Renal pelvis (tissue), 12 donors: ENCODE measurements at places on chromosomes 2 and 18. TPM values are rescaled to one million over a fixed set of nuclear protein-coding genes. Genes with fewer than 3 reads are reported as not detected.
A peak's percentile ranks its signal among the peaks of the same experiment; 100 is the strongest.

The CNPPD1 gene
- polyA plus RNA-seq: 71.7 TPM

The DOK6 gene
- 21.9 TPM for polyA plus RNA-seq

The SUCLG1 gene
- 198 TPM for polyA plus RNA-seq

The AQP12B gene
- 0.57 TPM for polyA plus RNA-seq

The IL36A gene
- polyA plus RNA-seq: not detected

- peak; percentile 35 for DNase-seq
Measured at GRCh38 chr2:40451918-40452605, at the start of gene SLC8A1. SLC8A1 (minus strand) TSS chr2:40452090.

- peak; percentile 23 for DNase-seq
Measured at GRCh38 chr2:3257166-3257565, 120.5 kb downstream of the EIPR1 start.

DNA sequence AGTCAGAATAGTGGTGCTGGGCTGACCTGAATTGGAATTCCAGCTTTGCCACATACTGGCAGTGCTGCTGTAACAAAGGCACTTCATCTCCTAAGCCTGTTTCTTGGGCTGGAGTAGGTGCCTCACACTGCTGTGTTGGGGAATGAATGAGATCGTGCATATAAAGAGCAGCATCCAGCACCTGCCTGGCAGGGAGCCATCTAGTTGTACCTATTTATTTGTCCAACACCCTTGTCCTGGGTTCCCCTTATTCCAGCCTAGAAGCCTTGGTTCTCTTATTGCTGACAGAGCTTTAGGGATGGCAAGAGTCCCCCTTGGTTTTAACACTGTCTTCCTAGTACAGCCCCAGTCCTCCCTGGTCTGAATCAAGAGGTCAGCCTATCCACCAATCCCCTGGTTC, 275.3 kb upstream of the RAB12 start:
- DNase-seq: no peak

DNA sequence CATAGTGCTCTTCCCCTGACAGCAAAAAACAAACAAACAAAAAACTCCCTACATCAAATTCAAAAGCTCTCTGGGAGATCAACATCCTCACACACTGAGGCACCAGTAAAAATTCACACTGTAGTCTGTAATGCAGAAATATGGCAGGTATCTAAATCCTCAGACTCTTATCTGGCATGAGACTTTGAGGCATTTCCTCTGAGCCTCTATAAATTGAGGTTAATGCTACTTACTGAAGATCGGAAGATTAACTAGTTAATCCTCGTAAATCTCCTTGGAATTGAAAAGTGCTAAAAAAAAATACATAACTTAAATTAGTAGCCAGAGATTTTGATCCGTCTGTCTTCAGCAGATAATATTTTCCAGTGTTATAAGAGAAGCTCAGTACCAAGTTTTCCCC, 65.0 kb downstream of the AP1S3 start:
- no peak for DNase-seq

- DNase-seq: no peak
Measured at GRCh38 chr2:10260130-10260529, 42.6 kb upstream of the HPCAL1 start.

GRCh38 chr18:75762758-75763157, 335.3 kb upstream of the SMIM21 start:
- no peak for DNase-seq

DNA sequence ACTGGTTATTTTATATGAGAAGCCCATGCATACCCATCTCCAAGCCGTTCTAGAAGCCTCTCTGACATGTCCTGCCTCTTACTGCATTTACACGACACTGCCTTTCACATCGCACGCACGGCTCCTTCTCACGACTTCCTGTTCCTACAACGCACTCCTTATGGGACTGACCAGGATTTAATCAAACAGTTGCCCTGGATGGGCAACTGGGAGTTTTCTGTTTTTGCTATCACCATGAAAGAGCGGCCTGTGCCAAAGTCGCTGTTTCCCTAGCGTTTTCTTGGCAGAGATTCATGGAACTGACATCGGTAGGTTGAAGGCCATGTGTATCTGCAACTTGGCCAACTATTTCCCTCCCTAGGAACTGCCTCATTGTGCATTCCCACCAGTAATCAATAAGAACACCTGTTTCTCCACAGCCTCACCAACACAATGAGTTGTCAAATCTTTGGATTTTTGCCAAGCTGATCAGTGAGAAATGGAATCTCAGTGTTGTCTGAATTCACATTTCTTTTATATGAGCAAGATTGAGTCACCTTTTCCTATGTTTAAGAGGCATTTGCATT, 97.2 kb upstream of the OTOS start:
- no peak for DNase-seq

DNA sequence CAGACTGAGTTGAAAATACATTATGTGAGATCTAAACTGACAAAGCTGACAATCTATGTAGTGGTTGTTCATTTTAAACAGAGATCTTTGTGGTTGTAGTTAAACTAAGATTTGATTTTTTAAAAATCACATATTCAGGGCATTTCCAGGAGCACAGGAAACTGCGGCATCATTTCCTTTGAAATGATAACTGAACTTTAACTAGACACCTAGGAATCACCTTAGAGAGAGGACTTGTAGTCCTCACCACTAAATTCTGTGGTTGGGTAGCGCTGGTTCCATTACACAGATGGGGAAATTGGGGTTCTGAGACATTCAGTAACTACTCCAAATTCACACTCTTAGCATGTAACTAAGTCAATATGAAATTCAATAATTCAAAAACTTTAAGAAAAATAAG, 96.0 kb upstream of the TRIB2 start:
- no peak for DNase-seq

- DNase-seq: no peak
Measured at GRCh38 chr2:152387041-152387440, 52.1 kb downstream of the FMNL2 start.

- no peak for DNase-seq
Measured at GRCh38 chr2:101899871-101900270, 91.9 kb upstream of the IL1R2 start.

GRCh38 chr18:51070545-51070944, 40.5 kb downstream of the SMAD4 start:
- DNase-seq: no peak

GRCh38 chr2:52082646-52083045, 1050.7 kb upstream of the NRXN1 start:
- DNase-seq: no peak

GRCh38 chr2:237692601-237693290, 65.4 kb downstream of the LRRFIP1 start:
- no peak for DNase-seq

DNA sequence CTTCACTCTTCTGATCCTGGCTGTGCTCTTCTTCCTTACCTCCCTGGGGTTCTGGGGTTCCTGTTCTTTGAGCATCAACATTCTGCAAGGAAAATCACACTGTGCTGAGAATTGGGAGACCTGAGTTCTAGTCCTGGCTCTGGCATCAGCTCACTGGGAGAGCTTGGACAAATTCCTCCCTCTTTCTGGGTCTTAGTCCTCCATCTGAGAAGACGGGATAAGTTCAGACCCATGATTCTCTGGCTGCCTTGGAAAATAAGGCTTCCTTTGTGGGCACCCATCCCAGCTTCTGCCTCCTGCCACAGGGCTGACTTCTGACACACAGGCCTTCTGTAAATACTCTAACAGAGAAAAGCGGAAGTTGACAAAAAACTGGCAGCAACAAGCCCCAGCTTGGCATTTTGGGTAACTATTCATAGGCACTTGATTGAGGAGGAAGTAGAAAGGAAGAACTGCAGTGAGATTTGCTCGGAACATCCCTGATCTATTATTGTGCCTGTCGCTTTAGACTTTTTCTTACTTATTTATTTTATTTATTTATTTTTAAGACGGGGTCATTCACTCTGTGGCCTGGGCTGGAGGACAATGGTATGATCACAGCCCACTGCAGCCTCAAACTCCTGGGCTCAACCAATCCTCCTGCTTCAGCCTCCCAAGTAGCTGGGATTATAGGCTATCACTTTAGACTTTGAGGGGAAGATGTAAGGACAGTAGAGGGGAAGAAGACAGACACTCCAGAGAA, 7.9 kb downstream of the PCBP1 start:
- no peak for DNase-seq

- no peak for DNase-seq
Measured at GRCh38 chr2:74499940-74500577, 656 bp upstream of the LBX2 start.

- no peak for DNase-seq
Measured at GRCh38 chr18:7358989-7359726, 128.3 kb downstream of the LRRC30 start.

GRCh38 chr2:240966457-240966905, 31.9 kb upstream of the SNED1 start:
- no peak for DNase-seq

DNA sequence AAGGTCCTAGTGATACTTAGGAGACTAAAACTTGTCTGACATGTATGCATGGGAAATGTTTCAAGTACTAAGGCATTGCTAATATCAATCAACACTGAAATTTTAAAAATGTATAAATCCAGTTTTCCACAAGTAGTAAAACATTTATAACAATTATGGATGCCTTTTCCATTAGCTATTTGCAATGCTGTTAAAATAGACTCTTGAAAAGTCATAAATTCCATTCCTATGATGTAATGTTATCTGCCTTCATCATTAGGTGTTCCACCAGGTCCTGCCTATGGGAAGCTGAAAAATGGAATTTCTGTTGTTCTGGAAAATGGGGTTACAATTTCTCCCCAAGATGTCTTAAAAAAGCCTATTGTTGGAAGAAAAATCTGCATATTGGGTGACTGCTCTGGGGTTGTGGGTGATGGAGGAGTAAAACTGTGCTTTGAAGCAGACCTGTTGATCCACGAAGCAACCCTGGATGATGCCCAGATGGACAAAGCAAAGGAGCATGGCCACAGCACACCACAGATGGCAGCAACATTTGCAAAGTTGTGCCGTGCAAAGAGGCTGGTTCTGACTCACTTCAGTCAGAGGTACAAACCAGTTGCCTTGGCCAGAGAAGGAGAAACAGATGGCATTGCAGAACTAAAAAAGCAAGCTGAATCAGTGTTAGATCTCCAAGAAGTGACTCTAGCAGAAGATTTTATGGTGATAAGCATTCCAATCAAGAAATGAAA, 18.7 kb downstream of the ELAC1 start:
- no peak for DNase-seq
